ENCODE measurements at places on chromosomes 3 and 15.

DNA sequence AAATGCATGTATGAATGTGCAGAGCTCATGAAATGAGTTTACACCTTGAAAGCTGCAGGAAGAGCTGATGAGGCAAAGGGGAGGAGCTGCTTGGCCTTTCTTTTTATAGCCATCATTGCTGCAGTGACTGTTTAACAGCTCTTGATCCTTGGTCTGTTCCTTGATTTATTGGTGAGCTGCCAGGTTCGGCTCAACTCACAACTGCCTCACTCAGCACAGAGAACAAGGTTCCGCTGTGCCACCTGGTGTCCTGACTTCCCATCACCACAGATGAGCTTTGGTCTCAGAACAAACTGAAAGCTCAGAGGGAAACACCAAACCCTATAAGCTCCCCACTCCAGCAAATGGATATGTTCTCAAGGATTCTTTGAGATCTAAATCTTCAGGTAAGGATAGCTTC lies 626.1 kb downstream of the MAGI1 start:
- no peak for DNase-seq

DNA sequence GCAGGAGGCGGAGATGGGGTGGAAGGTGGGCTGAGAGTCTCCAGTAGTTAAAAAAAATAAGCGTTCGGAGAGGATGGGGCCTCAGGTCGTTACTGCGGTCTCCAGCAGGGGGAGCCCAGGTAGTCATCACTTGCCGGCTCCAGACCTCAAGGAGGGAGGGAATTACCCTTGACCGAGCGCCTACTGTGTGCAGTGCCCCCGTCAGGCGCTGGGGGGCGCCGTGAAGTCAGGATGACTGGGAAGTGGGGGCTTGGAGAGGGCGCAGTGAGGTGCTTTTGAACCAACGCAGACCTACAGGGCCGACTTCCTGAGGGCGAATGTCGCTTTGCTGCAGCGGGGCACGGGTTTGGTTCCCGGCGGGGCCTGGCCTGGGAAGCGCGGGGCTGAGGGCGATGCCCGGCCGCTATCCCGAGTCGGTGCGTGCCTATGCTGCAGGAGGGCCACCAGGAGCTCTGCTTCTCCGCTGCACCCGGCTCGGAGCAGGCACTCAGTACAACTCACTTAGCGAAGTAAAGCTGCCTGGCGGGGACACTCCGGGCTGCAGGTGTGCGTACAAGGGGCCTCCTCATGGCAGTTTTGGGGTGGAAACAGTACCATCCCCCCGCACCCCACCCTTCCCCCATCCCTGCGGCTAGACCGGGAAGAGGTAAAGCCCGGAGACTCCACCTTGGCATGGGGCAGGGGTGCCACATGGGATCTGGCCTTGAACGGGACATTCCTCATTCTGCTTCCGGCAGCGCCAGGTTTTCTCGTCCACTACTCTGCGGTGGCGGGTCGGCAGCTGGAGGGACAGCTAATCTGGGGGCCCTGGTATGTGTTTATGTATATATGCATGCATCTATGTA lies 79.8 kb downstream of the RHCG start:
- DNase-seq, result peak; percentile 20

GRCh38 chr15:22939652-22940061 lies 40.5 kb downstream of the CYFIP1 start:
- DNase-seq, result no peak

- DNase-seq, result no peak
Measured at GRCh38 chr3:134840459-134840858, 45.4 kb downstream of the EPHB1 start.

DNA sequence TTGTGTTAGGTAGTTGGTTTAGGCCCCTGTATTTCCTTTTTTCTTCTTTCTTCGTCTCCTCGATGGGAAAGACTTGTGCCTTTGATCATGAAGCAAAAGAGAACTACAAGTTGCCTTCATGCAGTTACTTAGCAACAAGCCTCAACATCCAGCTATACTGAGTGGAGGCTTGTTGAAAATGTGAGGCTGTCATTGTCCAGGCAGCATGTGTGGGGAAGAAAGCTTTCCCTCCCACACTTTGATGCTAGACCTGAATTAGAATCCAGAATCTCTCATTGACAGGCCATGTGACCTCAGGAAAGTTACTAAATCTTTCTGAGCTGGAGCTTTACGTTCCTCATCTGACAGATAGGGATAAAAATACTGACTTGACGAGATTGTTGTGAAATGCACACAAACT lies 23.7 kb downstream of the IFT122 start:
- no peak for DNase-seq

DNA sequence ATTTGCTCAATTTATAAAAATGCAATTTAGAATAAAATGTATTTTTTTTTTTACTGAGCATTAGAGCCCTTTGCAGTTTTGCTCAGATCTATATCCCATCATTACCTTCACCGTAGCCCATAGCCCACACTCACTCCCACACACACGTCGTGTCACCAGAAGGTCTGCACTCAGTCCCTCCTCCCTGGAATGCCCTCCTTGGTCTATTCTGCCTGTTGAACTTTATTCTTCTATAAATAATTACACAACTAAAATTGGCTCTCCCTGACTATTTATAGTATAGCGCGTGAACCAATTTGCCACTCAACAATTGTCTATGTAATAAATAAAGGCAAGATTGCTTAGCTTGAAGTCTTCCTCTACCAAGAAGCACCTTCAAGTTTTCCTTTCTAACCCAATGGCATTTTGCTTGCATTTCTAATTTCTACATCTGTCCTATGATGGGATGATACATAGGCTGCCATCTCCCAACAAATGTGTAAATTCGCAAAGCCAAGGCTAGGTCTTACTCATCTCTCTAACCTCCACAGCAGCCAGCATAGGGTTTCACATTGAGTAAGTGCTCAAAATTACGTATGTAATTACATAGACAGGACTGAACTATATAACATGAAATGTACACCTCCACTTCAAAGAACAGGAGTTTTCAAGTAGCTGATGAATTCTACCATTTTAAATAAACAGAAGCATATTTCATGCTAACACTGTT lies 172.0 kb upstream of the HES1 start:
- no peak for DNase-seq

DNA sequence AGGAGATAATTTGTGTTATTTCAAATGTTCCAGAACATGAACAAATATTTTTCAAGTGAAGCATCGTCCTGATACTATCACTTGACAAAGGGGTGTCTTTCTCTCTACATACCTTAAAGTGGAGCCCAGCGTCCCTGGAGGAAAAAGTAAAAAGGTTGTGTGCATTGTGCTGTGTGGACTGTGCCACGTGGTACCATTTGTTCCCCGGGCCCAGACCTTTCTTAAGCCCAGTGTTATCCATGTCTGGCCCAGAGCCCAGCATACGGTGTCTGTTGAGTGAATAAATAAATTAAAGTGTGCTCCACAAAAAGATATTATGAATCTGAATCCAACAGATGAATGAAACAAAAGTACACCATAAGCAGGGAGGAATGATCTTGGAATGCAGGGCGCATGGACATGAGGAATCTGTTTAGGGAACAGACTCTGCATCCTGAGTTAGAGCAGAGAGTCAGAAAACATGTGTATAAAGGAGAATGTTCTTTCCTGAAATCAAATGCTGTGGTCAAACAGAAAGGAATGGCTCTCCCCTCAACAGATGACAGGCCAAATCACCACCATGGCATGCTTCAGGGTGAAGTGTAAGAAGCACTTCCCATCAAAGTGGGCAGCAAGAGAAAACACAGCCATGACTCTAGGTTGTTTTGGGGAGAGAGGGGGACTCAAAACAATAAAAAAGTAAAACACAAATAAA lies 8.1 kb upstream of the PRSS50 start:
- no peak for DNase-seq

GRCh38 chr3:72411126-72411525 lies 437.1 kb downstream of the SHQ1 start:
- DNase-seq, result no peak

GRCh38 chr15:59839906-59840305 lies 150.8 kb upstream of the BNIP2 start:
- no peak for DNase-seq

- DNase-seq, result no peak
Measured at GRCh38 chr15:53811530-53811929, 52.1 kb upstream of the WDR72 start.

DNA sequence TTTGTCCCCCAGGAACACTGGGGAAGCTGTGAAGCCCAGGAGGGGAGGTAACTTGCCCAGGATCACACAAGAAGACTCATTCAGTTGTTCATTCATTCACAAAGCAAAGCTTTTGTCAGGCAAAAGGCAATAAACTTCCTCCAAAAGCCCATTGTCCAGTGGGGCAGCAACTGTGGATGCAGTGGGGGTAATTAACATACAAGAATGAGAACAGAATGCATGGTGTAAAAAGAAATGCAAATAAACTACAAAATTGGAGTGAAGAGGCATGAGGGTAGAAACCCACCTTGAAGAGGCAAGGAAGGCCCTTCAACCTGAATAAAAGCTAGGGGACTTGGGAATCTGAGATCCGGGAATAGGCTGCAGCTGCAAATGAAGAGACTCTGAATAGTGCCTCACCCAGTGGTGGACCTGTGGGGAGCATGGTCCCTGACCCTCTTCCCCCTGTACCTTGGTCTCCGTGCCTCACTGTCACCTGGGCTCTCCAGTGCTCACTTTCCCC lies 363.6 kb downstream of the CLSTN2 start:
- no peak for DNase-seq

GRCh38 chr3:194906229-194906629 lies 220.5 kb downstream of the FAM43A start:
- no peak for DNase-seq

GRCh38 chr15:78866803-78867202 lies 5.9 kb upstream of the MORF4L1 start:
- DNase-seq, result no peak

DNA sequence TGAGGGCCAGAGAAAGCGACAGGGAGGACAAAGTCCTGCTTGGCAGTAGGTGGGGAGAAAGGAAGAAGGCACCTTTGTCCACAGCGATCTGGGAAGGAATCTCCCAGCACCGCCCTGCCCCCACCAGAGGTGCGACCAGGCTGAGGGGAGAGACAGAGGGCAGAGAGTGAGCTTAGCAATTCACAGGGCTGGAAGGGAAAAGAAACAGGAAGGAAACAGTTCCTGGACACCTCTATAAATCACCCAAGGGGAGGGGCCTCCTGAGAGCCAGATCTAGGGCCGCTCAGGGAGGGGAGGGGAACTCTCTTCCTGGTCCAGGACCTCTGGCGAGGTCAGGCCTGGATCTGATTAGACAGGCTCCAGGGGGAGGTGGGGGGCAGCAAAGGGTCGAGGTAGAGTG lies 35.4 kb downstream of the RNU5B-1 start:
- DNase-seq, result no peak

GRCh38 chr15:73983773-73984172 lies 8.3 kb downstream of the STOML1 start:
- DNase-seq, result no peak

DNA sequence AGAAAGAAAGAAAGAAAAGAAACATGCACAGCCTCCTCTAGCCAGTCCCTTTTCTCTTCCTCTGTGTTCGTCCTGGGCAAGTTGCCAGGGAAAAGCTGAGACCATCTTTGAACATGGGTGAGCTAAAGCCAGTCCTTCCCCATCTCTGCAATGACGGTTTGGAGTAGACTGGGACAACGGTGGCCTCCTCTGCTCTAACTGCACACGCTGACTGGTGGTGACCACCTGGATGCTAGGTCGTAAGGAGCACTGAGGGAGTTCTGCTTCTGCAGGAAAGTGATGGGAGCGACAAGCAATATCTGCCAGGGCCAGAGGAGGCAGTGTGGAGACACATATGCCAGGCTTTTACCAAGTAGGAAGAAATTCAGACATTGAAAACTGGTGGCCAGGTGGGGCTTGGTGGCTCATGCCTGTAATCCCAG lies 111.7 kb downstream of the NUP210 start:
- DNase-seq, result no peak

DNA sequence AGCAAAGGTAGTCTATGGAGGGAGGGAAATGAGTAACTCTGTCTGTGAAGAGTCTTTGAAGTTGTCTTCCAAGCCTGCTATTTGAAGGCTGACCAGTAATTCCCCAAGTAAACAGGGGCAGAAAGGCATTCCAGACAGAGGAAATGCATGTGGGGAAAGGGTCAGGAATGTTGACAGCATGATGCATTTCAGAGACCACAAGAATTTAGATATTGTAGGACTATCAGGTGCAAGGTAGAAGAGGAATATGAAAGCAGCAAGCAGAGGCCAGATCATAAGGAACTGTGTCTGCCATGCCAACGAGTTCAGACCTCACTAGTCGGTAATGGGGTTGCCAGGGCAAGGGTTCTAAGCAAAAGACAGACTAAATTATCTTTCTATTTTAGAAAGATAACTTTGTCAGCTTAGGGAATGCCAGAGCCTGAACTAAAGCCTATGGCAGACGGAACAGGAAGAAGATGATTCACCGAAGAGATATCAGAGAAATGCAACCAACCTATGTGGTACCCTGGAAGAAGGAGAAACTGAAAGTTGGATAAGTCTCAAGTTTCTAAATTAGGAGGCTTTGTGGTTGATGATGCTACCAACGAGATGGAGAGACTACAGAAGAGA lies 327.0 kb upstream of the RORA start:
- no peak for DNase-seq

DNA sequence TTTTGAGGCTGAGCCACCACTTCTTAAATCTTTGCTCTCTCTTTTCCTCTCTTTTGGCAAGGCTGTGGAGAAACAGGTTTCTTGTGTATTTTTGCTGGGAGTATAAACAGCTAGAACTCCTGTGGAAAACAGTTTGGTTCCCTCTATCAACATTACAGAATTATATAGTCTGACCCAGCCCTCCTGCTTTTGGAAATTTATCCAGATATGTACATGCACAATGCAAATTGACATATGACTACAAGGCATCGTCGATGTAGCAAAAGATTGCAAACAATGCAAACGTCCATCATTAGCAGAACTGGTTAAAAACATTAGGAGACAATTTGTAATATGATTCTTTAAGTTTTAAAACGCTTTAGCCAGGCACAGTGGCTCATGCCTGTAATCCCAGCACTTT lies 12.5 kb upstream of the MYO1E start:
- DNase-seq, result no peak

DNA sequence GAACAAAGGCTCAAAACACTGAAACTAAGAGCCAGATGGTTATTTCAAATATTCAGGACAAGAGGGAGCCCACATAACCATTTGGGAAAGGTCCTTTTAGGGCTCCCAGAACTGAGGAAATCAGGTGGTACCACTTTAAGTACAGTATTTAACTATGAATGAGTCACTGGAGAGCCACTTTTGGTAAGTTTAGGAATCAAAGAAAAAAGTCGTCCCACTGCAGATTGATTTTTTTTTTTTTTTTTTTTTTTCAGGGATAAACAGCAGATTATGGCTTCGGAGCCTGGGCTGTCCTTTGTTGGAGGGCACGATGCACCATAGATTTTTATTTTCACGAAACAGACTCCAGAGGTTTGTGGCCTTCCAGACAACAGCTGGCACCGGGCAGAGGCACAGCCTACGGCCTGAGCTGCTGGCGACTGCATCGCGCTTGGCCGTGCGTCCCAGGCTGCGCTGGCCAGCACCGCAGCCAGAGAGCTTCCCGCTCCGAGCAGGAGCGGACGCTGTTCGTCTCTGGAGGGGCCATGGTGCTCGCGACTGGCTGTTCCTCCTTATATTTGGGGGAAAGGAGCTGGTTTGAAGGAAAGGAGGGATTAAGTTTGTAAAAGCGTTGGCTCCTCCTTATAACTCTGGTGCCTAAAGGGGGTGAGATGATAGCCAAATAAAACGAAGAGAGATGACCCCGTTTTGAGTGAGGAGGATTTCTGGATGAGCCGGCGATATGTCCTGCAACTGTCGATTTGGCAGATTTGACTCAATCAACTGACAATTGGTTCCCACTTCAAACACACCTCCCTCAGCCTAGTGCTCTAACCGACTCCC lies 152.9 kb upstream of the GOLIM4 start:
- DNase-seq, result no peak

- DNase-seq, result no peak
Measured at GRCh38 chr3:172617976-172618375, 92.9 kb downstream of the NCEH1 start.

GRCh38 chr3:47007001-47007400 lies 27.5 kb downstream of the NBEAL2 start:
- no peak for DNase-seq

All from stimulated activated CD8-positive, alpha-beta memory T cell treated with anti-CD3 and anti-CD28 coated beads, Interleukin-2, amount 100 ng/mL, for 1 hour (primary cell).